GM06990 (cell line): ENCODE measurements at places on chromosomes 2 and 18.
A peak's percentile ranks its signal among the peaks of the same experiment; 100 is the strongest.

- DNase-seq: no peak
These were observed 566.0 kb downstream of the NR4A2 start for GRCh38 chr2:155766342-155767115.

GRCh38 chr2:97998431-97999005 is 2.8 kb upstream of the TMEM131 start:
- DNase-seq: no peak

GRCh38 chr2:165791421-165792103 is 2.5 kb downstream of the GALNT3 start:
- no peak for DNase-seq

DNA sequence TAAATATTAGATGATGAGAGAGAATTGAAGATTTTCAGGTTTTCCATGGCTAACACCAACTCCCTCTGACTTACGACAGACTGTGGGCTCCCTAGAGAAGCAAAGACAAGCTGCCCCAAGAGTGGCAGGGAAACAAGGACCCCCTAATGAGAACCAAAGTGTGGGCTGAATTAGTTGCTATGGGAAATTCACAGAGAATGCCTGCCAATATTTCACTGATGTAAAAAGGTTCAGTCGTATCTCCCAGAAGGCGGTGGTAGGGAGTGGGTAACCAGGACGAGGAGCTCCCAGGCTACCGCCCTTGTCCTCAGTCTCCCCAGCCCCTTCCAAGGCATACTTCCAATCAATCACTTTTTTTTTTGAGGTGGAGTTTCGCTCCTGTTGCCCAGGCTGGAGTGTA is 113.6 kb downstream of the LAMA1 start:
- DNase-seq: no peak

DNA sequence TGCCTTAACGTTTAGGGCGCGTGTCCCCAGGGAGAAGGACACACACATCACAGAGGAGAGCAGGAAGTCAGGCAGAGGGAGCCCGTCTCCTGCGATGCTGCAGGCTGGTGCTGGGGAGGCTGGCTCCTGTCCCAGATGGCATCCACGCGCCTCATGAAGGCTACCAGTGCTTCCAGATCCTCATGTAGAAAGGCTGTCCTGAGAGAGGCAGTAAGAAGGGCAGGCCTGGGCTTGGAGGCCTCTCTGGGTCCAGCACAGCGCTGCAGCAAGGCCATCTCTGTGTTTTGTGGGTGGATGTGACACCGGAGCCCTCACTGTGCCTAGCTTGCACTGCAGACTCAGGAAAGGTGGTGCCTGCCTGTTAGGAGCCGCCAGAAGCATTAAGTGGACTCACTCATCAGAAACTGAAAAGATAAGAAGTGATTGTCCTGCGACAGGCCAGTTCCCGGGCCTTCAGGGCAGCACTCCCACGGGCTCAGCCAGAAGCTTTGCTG is 62.7 kb downstream of the FAM168B start:
- DNase-seq: no peak

DNA sequence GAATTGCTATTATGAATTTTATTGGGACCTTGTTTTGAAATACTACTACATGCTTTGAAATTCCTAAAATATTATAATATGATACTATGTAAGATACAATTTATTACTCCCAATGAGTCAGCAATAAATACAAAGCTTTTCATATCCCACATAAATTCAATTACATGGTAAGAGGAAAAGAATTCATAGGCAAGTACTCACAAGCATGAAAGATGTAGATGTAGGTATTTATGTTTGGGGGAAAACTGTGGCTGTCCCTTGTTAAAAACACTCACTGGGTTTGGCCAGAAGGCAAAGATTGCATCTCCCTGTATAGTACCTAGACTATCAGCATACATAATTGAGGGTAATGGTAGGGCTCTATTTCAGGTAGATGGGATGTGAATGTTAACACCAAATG is 90.4 kb downstream of the MBD2 start:
- DNase-seq: no peak

- no peak for DNase-seq
These were observed 851.4 kb downstream of the GALR1 start for GRCh38 chr18:78101091-78101490.

DNA sequence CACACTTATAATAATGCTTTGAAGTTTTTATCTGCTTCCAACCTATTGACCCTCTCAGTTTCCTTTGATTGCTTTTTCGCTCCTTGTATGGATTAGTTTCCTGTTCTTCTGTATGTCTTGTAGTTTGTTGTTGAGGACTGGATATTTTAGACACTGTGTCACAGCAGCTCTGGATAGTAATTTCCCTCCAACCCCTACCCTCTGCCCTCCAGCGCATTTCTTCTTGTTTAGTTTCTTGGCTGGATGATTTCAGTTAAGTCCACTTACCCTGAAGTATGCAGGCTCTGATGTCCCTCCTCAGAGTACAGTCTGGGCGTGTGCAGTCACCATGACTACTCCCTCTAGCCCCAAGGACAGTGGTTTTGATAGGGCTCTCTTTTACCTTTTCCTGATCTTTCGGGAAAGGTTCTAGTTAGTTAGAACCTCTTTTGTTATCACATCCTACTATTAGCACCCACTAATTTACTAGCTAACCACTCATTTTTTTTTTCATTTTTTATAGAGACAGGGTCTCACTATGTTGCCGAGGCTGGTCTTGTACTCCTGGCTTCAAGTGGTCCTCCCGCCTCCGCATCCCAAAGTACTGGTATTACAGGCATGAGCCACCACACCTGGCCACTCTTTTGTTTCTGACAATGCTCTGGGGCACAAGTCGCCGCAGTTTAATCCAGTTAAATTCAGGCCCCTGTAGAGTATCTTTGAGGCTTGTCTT is 16.3 kb upstream of the LYG1 start:
- no peak for DNase-seq

GRCh38 chr2:58569475-58570185 is 328.5 kb upstream of the FANCL start:
- peak; percentile 17 for DNase-seq

- DNase-seq: no peak
These were observed 184.7 kb downstream of the SATB2 start for GRCh38 chr2:199273042-199273511.

DNA sequence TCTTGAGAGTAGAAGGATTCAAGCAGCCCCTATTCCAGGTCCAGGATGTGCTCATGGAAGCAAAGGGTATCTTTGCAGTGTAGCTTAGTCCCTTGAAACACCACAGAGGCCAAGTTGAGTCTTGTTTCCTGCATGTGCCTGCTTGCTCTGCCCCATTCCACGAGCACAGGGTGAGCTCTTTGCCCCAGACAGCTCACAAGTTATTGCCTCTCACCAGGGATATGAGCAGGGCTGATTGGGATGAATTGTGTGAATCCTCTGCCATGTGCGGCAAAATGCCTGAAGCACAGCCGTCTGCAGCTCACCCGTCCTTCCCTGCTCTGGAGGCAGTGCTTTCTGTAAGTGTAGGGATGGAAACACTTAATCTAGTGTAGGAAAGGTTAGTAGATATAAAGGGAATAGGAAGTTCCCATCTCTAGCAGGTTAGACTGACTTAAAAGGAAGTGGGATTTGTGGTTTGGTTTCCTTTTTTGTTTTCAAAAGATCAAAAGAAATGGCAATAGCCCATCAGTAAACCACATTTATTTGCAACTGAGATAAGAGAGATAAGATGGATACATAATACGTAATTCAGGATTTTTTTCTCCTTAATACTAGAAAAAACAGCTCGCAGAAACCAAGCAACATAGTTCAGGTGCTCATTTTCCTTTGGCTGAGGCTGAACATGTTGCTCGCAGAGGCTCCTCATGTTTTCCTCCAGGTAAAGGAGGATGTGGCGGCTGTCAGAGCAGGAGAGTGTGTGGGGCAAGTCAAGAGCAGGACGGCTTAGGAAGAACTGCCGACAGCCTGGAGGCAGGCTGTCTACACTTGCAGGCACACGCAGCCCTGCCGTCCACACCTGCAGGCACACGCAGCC is 41.4 kb downstream of the TMEM182 start:
- no peak for DNase-seq

- no peak for DNase-seq
These were observed 144.7 kb downstream of the PMAIP1 start for GRCh38 chr18:60044290-60045006.

GRCh38 chr2:63789338-63790020 is 52.2 kb upstream of the UGP2 start:
- no peak for DNase-seq

- no peak for DNase-seq
These were observed 60.1 kb downstream of the SPIRE1 start for GRCh38 chr18:12597760-12598159.

GRCh38 chr2:1550658-1551316 is 137.5 kb downstream of the TPO start:
- DNase-seq: peak; percentile 36

- DNase-seq: no peak
These were observed 2.2 kb upstream of the ACADL start for GRCh38 chr2:210227290-210228088.

DNA sequence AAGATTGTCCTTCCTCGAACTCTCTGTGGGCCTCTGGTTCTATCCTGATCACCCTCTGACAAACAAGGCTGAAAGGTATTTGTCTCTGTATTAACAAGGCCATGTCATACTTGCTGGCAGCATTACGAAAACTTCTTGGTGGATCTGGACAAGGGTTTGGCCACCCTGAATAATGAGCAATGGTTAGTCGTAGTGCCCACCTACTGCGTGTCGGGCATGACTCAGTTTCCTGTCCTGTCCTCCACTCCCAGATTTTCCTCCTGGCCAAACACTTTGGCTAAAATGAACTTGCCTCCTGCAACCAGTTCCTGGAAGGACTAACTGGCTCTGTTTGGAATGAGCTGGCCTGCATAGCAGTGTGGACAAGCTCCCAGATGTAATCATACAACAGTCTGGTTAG is 198.5 kb upstream of the SMIM21 start:
- DNase-seq: no peak

- no peak for DNase-seq
These were observed 122.1 kb downstream of the ARL4C start for GRCh38 chr2:234374736-234375135.

DNA sequence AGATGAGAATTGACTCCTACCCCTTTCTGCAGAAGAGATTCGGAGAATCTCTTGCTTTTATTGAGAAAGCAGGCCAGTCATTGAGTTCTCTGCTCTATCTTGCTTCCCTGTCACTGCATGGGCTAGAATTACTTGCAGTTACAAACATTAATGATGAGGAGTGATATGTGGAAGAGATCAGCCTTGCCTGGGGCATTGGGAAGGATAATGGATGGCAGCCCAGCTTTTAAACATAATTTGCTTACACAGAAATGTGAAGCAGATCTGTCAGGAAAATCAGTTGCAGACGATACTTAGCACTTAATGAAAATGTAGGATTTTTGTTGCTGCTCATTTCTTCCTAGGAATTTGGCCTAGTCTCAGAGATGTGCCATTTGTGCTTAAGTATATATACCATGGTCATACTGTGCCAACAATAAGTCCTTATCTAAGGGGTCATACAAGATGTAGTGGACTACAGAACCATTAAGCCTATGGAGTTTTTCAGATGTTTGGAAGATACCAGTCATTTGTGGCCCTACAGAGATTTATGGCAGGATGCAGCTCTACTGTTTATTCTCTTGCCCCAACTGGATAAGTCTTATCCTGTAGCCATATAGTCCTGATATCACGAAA is 92.7 kb downstream of the XRCC5 start:
- DNase-seq: no peak

- DNase-seq: peak; percentile 72
These were observed 53.6 kb downstream of the PKDCC start for GRCh38 chr2:42101206-42102023.

- DNase-seq: no peak
These were observed 20.8 kb upstream of the TNP1 start for GRCh38 chr2:216880509-216881184.

- no peak for DNase-seq
These were observed 28.1 kb downstream of the CAMKMT start for GRCh38 chr2:44389895-44390294.

GRCh38 chr2:240557808-240558207 is at the start of gene ANKMY1:
Gene ANKMY1 (minus strand): TSS chr2:240557988. CDS start chr2:240557335, 653 bp downstream.
- peak; percentile 86 for DNase-seq

DNA sequence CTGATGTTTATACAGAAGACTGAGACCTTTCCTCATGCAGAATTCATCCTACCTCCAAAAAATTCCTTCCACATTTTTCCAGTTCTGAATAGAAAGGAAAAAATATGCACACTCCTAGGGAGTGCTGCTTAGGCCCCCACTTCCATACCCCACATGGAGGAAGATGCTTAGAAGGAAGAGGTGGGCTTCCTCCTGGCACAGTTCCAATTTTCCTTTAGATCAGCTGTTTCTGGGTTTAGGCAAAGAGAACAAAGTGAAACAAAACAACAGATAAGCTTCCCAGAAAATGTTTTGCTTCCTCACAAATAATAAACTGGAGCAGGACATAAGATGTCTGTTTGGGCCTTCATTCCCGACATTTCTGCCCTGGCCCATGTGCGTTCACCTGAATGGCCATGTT is 172.6 kb downstream of the PRPF40A start:
- DNase-seq: no peak

- no peak for DNase-seq
These were observed 34.1 kb downstream of the ASAP2 start for GRCh38 chr2:9240745-9241144.

- DNase-seq: no peak
These were observed 138.0 kb downstream of the ZFP36L2 start for GRCh38 chr2:43088143-43089073.

GRCh38 chr2:95044601-95045000 is 19.1 kb downstream of the MAL start:
- DNase-seq: no peak

GRCh38 chr2:24438106-24438505 is 52.9 kb upstream of the NCOA1 start:
- no peak for DNase-seq

GRCh38 chr2:160165996-160166395 is 34.1 kb downstream of the ITGB6 start:
- no peak for DNase-seq

- DNase-seq: no peak
These were observed 286.6 kb downstream of the DPP10 start for GRCh38 chr2:114729026-114729425.

GRCh38 chr2:11073251-11073650 is 82.0 kb upstream of the SLC66A3 start:
- DNase-seq: peak; percentile 40

- no peak for DNase-seq
These were observed 40.1 kb downstream of the AGPS start for GRCh38 chr2:177432703-177433102.

DNA sequence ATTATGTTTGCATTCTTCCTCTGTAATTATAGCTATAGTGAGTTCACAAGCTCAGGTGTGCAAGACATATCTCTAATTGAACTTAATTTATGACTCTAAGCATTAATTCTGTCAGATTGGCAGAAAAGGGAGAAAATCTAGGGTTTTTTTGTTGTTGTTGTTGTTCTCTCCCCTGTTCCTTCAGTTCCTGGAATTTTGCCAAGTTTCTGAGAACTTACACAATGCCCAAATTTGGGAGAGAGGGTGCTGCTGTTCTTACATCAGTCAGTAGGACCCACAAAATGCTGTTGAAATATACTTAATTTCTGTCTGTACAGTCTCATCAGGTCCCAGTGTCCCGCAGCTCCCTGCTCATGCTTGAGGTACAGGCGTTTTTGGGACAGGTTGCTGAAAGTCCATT is 221.8 kb upstream of the RBMS1 start:
- DNase-seq: no peak

DNA sequence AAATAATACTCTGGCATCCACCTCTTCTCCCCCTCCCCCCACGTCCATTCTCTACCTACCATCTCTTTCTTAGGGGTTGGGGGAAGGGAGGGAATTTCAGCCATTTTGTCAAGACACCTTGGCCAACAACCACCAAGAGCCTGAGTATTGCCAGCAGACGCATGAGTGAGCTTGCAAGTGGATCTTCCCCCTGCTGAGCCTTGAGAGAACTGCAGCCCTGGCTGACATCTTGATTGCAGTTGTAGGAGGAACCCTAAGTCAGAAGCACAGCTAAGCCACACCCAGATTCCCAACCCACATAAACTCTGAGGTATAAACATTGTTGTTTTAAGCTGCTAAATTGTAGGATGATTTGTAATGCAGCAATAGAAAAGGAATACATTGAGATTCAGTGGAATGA is 165.6 kb downstream of the TMEFF2 start:
- DNase-seq: no peak
